Transverse colon (tissue), 4 donors: ENCODE measurements at places on chromosomes 11 and 22. TPM values are rescaled to one million over a fixed set of nuclear protein-coding genes. Genes with fewer than 3 reads are reported as not detected.

Gene LRRC74B
- not detected for total RNA-seq

DNA sequence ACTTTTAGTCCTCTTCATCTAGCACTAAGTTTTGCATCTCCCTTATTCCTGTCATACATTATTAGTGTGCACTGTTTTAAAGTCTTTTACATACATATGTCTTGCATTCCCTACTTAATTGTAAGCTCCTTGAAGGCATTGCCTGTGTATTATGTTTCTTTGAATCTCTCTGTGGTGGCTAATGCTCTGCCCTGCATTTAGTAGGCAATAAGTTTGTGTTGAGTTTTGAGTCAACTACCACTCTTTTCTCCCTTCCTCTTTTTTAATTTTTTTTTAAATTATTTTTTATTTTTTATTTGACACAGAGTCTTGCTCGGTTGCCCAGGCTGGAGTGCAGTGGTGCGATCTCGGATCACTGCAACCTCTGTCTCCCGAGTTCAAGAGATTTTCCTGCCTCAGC, 78.9 kb downstream of the ZBTB16 start:
- H3K4me3 ChIP-seq = no peak overlapping the region
- peaks cover 82% of the 10 kb centered on the region for H3K4me1 ChIP-seq
- DNase-seq = no peak
- peak overlapping the region; percentile 96 for H3K27ac ChIP-seq
- no peaks in the 10 kb centered on the region for H3K36me3 ChIP-seq

Gene P2RX6
- total RNA-seq = 0.40 TPM

- peak overlapping the region; percentile 41 for H3K27ac ChIP-seq
- H3K27me3 ChIP-seq = no peaks in the 10 kb centered on the region
- H3K4me3 ChIP-seq = no peak overlapping the region
- peak; percentile 57 for DNase-seq
- H3K36me3 ChIP-seq = no peaks in the 10 kb centered on the region
- peaks cover 21% of the 10 kb centered on the region for H3K4me1 ChIP-seq
Observed at GRCh38 chr22:29011240-29012100, 50.2 kb downstream of the C22orf31 start.

- no peak overlapping the region for H3K4me3 ChIP-seq
- DNase-seq = no peak
- no peaks in the 10 kb centered on the region for H3K27me3 ChIP-seq
- H3K4me1 ChIP-seq = no peaks in the 10 kb centered on the region
Observed at GRCh38 chr11:8230921-8231847, 32.5 kb downstream of the LMO1 start.

DNA sequence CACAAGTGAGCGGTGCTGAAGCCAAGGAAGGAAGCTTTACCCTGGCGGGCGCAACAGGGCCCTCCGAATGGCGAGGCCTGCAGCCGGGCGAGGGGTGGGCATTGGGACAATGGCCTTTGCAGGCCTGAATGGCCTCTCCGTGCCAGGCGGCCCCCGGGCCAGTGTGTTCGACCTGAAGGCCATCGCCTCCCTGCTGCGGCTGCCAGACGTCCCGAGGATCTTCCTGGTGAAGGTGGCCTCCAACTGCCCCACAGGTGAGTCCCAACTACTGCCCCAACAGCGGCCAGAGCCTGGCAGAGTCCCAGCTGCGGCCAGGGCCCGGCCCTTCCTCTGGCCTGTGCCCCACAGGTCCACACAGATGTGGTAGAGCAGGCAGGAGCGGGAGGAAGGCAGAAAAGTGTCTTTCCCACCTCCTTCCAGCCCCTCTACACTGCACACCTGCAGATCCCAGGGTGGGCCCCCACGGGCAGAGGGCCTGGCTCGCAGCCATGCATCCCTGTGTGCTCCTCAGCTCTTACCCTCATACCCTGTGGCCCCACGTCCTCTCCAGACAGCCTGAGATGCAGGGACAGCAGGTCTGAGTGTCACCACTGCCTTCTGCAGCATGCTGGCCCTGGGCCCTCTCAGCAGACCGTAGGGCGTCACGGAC, 11.3 kb downstream of the PHLDA2 start:
- no peak overlapping the region for H3K27ac ChIP-seq
- peaks cover 10% of the 10 kb centered on the region for H3K4me1 ChIP-seq
- no peaks in the 10 kb centered on the region for H3K36me3 ChIP-seq
- H3K27me3 ChIP-seq = no peaks in the 10 kb centered on the region

GRCh38 chr11:81892770-81893635, 840.7 kb downstream of the FAM181B start:
- no peak for DNase-seq
- H3K36me3 ChIP-seq = no peaks in the 10 kb centered on the region
- no peaks in the 10 kb centered on the region for H3K27me3 ChIP-seq
- H3K4me3 ChIP-seq = no peak overlapping the region

GRCh38 chr11:76293189-76293631, 86.9 kb upstream of the WNT11 start:
- H3K27ac ChIP-seq = no peak overlapping the region
- no peaks in the 10 kb centered on the region for H3K36me3 ChIP-seq
- no peak overlapping the region for H3K4me3 ChIP-seq
- no peaks in the 10 kb centered on the region for H3K4me1 ChIP-seq
